ENCODE measurements at places on chromosomes 16 and 17.

DNA sequence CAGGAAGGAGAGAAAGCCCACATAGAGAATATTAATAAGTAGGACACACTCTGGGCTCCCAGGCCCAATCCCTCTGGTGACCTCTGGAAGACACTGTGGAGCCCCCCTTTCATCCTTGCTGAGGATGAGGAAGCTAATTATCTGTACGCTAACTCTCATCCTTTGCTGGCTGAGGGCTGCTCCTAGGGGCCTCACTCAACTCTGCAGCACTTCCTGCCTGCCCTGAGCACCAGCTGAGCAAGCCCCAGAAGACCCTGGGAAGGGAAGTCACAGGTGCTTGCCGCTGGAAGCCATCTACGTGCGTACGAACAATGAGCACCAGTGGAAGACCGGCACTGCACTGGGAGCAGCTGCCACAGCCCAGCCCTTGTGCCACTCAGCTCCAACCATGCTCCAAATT lies 145.8 kb upstream of the CDH5 start:
- DNase-seq: no peak

GRCh38 chr17:69066482-69066881 lies 5.8 kb upstream of the ABCA9 start:
- DNase-seq: no peak

DNA sequence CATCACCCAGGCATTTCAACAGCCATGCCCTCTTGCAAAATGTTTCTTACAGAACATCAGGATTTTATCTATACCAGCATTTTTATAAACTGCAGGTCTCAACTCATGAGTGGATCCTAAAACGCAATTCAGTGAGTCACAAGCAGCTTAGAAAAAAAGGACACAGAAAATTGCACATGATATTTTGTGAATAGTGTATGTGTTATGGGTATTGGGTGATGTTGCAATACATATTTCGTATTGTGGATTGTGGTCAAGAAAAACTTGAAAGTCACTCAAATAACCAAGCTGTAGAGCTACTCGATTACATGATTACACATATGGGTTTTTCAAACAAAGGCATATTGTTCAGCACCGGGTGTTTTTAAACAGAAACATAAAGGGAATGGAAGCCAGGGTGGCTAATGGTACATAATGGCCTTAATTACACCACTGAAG lies 1.4 kb downstream of the WIPI1 start:
- DNase-seq: peak; percentile 44

DNA sequence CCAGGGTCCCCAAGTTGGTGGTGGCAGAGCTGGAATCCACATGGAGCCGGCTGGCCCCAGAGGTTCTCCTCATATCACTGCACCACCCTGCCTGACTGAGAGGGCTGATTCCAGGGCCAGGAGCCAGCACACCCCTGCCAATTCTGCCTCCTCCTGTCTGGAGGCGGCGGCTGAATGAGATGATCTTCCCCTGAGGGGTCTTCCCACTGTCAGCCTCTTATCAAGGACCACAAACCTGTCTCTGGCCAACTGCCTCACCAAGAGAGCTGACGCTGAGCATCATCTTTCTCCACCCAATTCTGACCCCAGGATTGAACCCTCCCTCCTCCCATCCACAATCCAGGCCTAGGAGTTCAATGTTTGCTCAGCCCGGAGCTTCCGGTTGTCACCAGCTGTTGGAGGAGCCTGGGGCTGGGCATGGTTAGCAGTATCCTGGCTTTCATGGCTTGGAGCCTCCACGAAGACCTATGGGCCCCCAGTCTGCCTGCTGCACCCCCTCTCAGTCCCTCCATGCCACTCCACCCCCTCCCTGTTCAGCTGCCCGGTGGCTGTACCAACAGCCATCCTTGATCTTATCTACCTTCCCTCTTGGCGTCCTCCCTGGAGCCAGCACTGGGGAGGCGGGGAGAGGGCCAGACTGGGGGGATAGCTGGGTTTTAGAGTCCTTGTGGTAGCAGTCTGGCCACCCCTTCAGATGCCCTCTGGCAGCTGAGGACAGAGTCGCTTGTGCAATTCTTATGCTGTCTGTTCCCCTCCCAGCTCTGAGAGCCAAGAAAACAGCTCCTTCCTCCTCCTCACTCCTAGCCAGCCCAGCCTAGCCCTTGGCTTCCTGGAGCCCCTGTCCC lies 25.6 kb downstream of the ABCC3 start:
- no peak for DNase-seq

GRCh38 chr16:29993903-29994599 lies 1.4 kb downstream of the HIRIP3 start:
- no peak for DNase-seq

Data from astrocyte of the cerebellum (primary cell).